ENCODE measurements at places on chromosomes 16 and 17.
A peak's percentile ranks its signal among the peaks of the same experiment; 100 is the strongest.

GRCh38 chr16:56300891-56301850, 109.9 kb downstream of the GNAO1 start:
- no peak for DNase-seq

DNA sequence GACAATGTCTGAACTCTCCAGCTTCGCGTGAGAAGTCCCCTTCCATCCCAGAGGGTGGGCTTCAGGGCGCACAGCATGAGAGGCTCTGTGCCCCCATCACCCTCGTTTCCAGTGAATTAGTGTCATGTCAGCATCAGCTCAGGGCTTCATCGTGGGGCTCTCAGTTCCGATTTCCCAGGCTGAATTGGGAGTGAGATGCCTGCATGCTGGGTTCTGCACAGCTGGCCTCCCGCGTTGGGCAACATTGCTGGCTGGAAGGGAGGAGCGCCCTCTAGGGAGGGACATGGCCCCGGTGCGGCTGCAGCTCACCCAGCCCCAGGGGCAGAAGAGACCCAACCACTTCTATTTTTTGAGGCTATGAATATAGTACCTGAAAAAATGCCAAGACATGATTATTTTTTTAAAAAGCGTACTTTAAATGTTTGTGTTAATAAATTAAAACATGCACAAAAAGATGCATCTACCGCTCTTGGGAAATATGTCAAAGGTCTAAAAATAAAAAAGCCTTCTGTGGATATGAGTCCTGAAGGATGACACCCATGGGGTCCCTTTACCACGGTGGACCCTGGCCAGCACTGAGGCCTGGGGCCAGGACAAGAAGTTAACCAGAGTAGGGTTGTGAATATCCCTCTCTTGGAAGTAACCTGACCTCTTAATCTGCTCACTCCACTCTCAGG, 10.5 kb upstream of the ITGAD start:
- DNase-seq, result peak; percentile 30

- DNase-seq, result no peak
These were observed 4.2 kb downstream of the LYRM9 start for GRCh38 chr17:27888945-27889344.

DNA sequence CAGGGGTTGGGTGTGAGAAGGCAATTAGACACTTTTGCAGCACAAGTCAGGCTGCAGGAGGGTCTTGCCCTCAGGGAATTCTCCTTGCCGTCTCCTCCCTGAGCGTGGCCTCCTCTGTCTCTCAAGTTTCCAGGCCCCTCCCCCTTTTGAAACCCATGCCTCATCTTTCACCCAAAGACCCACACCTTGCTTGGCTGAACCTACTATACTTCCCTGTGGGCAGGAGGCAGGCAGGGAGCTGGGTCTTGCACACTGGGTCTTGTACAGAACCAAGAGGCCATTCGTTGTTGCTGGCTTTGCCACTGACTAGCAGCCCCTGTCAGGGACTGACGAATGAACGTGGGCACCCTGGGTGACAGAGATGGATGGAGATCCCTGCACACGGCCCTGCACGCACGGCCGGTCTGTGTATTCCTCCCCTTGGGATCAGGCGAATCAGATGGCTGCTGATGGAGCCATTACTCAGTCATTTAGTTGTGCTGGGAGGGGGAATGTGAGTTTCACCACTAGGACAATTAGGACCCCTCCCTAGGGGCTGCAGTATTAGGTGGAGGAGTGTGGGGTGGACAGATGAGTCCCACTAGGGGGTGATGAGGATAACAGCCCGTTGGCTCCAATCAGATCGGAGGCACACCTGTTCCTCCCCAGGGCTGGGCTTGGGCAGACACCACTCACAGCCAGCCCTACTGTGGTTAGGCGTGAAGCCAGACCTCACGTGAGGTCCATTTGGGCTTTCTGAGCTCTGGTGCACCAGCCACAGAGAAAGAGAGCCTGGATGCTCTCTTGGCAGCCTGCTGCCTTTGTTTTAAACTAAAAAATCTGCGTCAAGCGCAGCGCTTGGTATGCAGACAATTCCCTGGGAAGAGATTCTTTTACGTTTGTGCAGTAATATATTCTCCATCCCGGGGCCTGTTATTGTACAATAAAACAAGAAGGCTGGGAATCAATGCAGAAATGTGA, 167.7 kb upstream of the WSCD1 start:
- no peak for DNase-seq

DNA sequence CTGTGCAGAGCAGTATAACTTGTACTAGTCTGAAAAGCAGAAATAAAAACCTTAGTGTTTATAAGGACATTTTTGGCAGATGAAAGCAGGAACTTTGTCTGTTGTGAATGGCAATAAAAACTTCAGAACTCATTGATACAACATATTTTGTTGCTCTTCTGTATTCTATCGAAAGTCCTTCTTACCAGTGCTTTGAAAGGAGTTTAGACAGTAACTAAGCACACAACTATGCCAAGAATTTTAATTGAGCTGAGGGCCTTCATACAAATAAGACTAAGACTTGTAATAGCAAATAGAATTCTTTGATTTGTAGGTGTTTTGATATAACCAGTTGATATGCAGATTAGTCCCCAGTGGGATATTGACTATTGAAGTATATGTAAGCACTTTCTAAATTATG, 308.4 kb downstream of the ZFHX3 start:
- DNase-seq, result no peak

DNA sequence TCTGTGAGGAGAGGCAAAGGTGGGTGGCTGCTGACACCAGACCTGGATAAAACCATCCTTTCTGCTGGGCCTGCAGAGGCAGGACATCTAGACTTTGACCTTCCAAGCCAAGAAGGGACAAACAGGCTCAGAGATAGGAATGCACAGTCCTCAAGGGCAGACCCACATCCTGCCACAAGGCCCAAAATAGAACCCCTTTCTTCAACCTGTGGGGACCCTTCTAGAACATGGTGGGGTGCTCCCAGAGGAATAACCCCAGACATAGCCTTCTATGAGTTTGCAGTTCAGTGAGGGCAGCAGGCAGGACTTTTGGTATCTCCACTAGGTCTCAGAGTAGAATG, 3.8 kb upstream of the CBFB start:
- no peak for DNase-seq

- no peak for DNase-seq
These were observed 43.3 kb upstream of the ULK2 start for GRCh38 chr17:19911033-19911432.

DNA sequence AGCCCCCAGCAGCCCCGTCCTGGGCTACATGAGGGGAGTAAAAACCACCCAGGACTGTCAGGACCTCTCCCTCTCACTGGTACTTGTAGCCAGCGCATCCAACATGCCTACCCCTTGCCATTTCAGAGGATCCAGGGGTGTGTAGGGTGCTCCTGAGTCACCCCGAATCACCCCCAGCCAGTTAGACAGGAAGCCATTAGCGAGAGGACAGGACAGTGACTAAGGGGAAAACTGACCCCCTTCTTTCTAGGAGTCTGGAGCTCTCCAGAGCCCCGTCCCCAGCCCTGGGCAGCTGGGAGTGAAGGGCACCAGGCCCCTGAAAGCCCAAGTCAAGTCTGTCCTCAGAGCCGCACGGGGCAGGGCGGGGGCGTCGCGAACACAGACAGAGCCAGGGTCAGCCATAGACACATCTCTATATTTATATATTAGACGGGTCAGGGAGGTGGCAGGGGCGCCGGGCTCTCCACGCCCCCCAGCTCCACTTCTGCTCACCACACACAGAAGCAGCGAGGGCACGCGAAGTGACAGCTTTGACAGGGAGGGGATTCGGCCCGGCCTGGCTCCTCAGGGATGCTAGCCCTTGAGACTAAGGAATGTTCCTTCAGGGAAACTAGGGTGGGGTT, 485 bp upstream of the GDPD3 start:
- DNase-seq, result no peak

- DNase-seq, result no peak
These were observed 14.9 kb downstream of the CDIP1 start for GRCh38 chr16:4523686-4524085.

- DNase-seq, result no peak
These were observed 1.1 kb upstream of the ZNF263 start for GRCh38 chr16:3282103-3282729.

DNA sequence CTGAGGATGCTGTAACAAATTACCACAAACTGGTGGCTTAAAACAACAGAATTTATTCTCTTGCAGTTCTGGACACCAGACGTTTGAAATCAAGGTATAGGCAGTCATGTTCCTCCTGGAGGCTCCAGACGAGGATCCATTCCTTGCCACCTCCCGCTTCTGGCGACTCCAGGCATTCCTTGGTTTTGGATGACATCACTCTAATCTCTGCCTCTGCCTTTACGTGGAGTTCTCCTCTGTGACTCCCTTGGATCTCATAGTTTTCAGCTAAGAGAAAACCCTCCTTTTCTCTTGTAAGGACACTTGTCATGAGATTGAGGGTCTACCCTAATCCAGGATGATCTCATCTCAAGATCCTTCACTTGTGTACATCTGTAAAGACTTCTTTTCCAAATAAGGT, 31.4 kb upstream of the HS3ST3B1 start:
- DNase-seq, result no peak

DNA sequence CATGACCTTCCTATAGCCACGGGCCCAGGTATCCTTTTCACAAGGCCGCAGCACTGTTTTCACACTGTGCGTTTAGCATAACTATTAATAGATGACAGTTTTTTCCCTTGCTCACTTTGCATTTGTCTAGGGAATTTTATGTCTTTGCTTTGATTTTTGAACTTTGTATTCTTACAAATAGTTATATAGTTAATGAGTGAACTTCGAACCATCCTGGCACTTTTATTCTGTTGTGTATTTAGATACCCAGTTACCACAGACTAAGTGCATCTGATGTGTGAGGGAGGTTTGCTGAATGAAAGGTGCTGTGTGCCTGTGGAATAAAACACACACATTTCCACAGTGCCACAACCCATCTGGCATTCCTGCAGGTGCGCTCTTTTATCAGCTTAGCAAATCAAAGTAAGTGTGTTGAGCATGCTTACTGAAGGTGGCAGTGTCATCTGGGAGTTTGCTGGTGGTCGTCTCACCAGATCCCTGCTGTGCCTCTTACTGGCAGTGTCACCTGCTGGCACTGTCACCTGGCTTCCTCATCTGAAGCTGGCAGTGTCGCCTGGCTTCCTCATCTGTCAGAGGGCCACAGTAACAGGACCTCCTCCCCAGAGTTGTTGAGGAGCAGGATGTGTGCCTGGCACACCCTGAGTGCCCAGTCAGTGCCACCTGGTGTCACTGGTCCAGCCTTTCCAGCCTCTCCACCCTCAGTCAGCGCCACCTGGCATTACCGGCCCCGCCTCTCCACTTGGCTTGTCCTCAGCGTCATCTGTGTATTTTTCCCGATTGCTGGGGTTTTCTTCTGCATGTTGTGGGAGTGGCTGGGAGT, 37.6 kb downstream of the USP10 start:
- DNase-seq, result no peak

- DNase-seq, result no peak
These were observed 56.7 kb downstream of the ZNF423 start for GRCh38 chr16:49799172-49799571.

- DNase-seq, result no peak
These were observed 11.0 kb upstream of the TACO1 start for GRCh38 chr17:63589646-63590045.

DNA sequence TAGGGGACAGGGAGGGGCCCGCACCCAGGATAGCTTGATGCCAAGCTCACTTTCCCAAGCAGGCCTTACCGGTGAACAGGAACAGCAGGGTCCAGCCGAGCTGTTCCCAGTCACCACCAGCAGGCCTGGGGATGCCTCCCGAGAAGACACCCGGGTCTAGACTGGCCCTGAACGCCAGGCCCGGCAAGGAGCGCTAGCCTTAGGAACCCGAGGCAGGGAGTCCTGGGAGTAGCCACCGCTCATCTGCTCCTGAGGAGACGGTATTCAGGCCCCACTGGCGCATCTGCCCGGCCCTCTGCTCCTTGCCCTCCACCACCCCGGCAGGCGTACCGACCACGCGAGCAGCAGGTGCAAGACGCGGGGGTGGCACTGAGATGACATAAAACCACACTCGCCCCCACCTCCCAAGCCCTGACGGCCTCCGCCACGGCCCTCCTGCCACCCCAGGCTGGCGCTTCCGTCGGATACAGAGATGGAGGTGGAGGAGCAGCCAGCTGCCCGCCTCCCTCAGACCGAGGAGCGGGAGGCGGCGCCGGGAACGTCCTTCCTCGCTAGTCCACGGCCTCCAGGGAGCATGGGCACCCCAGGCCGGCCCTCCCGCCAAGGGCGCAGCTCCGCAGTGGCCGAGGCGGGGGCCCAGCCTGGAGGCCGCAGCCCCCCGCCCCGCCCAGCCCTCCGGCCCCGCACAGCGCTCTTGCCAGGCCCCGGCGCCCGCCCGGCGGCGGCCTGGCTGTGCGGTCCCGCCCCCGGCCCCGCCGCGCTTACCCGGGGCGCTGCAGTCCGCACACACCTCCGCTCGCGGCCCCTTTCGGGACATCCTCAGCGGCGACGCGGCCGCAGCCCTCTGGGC, 661 bp downstream of the GIT1 start:
- DNase-seq, result peak; percentile 37

- no peak for DNase-seq
These were observed 181.9 kb upstream of the ZNF469 start for GRCh38 chr16:88200896-88201185.

- DNase-seq, result no peak
These were observed 6.5 kb upstream of the ATXN7L3 start for GRCh38 chr17:44205962-44206824.

GRCh38 chr16:2204416-2205103, 694 bp upstream of the MLST8 start:
- no peak for DNase-seq

DNA sequence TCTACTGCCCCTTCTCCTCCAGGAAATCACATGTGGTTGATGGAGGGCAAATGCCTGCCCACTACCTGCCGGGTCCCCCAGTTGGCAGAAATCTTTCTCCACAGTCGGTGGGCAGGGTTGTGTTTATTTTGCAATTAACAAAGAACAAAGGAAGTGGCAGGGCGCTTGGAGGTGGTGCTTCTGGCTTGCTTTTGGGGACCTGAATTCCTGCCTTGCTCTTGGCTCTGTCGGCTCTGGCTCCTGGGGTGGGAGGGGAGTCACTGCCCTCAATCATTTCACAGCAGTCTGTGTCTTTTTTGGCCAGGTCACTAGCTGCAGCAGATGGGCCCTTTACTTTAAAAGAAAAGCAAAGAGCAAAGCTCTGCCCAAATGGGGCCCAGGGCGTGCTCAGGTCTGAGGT, 69.2 kb downstream of the C16orf78 start:
- DNase-seq, result no peak

GRCh38 chr17:46264456-46265198, 30.3 kb upstream of the LRRC37A start:
- DNase-seq, result peak; percentile 64

DNA sequence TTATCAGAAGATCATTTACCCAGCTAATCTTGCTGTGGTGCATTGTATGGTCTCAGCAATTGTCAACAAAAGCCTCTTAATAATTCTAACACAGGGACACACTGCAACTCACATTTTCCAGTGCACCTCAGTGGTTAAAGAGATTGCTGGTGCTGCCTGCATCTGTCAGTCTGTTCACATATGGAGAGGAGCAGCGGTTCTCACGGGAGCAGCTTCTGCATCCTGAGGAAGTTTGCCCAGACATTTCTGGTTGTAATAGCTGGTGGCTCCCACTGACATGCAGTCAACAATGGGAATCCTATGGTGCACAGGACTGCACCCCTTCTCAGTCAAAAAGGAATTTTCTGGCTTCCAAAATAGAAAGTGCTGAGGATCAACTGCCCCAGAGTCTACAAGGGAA, 7.8 kb downstream of the GGA2 start:
- no peak for DNase-seq

- DNase-seq, result no peak
These were observed 8.8 kb upstream of the NR1D1 start for GRCh38 chr17:40108970-40109824.

All from central memory CD4-positive, alpha-beta T cell (primary cell).